ENCODE measurements at places on chromosomes 1 and 21.

DNA sequence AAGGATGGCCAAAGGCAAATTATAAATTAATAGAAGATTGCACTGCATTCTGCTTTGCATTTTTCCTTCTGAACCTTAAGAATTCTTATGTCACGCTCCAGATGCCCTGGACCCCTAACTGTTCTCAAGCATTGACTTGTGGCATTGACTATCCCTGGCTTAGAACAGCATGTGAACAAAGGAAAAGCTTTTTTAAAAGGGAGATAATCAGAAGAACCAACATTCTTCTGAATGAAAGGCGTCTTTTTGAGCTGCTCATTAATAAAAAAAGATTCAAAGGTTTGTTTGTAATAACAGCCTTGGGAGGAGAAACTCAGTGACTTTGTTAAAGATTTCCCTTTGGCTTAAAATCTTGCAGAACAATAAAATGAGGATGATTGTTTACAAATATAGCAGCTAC, 105.5 kb downstream of the TNNI3K start:
- DNase-seq, result no peak

DNA sequence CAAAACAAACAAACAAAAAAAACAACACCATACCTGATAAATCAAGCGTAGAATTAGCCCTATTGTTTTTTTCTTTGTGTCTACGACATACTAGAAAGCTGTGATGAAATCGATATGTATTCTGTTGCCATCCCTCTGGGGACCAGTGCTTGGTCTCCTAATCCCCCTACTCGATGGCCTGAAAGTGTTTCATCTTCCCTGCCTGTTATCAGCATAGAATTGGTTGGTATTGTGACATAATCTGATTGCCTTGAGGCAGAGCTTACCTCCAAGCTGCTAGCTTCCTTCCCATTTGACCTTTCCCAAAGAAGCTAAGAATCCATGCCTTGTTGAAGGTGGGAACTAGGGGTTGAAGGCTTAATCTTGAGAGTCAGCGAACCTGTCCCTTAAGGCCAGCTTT, 40.7 kb upstream of the PIGV start:
- DNase-seq, result no peak

GRCh38 chr1:201171063-201172036, 17.1 kb upstream of the TMEM9 start:
- DNase-seq, result no peak

DNA sequence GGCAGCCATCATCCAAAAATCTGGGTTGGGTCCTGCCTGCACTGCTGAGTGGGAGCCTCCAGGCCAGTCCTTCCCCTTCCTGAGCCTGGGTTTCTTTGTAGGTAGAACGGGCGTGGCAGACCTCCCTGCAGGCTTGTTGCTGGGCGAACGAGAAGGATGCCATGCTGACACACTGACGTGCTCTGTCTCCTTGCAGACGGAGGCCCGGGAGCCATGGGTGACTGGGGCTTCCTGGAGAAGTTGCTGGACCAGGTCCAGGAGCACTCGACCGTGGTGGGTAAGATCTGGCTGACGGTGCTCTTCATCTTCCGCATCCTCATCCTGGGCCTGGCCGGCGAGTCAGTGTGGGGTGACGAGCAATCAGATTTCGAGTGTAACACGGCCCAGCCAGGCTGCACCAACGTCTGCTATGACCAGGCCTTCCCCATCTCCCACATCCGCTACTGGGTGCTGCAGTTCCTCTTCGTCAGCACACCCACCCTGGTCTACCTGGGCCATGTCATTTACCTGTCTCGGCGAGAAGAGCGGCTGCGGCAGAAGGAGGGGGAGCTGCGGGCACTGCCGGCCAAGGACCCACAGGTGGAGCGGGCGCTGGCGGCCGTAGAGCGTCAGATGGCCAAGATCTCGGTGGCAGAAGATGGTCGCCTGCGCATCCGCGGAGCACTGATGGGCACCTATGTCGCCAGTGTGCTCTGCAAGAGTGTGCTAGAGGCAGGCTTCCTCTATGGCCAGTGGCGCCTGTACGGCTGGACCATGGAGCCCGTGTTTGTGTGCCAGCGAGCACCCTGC, 1.4 kb downstream of the GJA4 start:
- no peak for DNase-seq

GRCh38 chr1:91851130-91852010, 34.6 kb downstream of the TGFBR3 start:
- no peak for DNase-seq

DNA sequence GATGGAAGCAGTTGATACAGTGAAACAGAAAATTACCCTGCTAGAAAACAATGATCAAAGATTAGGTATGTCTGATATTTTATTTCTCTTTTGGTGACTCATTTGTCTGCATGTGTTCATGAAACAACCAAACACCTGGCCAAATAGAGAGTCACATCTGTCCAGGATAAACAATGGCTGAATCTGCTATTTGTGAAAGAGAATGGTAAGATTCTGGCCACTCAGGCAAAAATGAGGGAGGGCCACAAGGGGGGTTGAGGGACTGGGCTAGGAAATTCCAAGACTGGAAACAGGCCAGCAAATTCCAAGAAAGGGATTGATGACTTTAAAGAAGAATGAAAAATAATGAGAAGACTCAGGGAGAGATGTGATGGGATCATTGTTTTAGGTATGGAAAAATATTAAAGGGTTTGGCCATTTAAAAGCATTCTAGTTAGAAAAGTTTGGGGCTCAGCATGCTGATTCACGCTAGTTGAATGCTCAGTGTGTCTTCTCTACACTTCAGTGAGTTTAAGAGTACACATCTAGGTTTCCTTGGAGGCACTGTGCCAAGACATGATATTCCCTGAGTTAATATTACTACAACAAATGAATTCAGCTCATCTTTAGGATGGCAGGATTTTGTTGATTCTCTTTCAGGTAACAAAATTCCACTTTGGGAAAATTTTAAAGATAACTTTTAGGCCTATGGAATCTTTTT, 44.9 kb downstream of the TRAF5 start:
- no peak for DNase-seq

DNA sequence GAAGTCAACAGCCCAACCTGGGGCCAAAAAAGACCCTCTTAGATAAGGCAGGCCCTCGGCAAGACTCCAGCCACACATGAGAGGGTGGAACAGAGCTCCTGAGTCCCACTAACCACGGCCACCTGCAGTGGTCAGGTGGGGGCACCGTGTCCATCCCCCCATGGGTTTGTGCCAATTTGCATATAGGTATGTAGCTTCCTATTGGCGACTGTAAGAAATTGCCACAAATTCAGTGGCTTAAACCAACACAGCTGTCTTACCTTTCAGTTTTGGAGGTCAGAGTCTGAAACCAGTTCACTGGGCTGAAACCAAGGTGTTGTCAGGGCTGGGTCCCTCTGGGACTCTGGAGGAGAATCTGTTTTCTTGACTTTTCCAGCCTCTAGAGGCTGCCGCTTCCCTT, 59.3 kb downstream of the COL18A1 start:
- no peak for DNase-seq

DNA sequence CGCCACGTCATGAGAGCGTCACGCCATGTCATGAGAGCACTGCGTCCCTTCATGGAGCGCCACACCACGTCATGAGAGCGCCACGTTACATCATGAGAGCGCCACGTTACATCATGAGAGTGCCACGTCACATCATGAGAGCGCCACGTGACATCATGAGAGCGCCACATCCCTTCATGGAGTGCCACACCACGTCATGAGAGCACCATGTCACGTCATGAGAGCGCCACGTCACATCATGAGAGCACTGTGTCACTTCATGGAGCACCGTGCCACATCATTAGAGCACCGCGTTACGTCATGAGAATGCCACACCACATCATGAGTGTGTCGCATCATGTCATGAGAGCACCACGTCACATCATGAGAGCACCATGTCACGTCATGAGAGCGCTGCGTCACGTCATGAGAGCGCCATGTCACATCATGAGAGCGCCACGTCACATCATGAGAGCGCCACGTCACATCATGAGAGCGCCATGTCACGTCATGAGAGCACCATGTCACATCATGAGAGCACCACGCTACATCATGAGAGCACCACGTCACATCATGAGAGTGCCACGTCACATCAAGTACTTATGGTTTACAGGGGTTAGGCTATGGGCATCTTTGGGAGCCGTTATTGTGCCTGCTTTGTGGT, 9.8 kb upstream of the NLRP3 start:
- DNase-seq, result no peak

GRCh38 chr1:156862997-156863599, 2.4 kb downstream of the NTRK1 start:
- no peak for DNase-seq

DNA sequence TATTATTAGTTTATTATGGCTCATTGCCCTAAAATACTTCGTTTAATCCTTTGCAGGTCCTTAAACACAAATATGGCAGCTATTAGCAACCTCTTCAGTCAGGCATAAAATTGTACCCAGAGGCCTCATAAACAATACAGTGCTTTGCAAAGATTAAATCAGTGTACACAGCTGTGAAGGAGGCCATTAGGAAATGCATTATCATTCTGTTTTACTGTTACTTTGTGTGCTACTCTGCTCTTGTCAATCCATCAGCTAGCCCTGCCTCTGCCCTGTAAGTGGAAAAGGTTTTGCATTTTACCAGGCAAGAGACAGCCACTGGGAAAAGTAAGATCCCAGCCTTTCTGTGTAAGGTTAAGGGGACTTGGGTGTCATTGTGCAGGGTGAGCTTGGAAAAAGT, 415.7 kb upstream of the DAB1 start:
- DNase-seq, result no peak

GRCh38 chr21:39182016-39182415, 1.2 kb downstream of the PSMG1 start:
- DNase-seq, result no peak

DNA sequence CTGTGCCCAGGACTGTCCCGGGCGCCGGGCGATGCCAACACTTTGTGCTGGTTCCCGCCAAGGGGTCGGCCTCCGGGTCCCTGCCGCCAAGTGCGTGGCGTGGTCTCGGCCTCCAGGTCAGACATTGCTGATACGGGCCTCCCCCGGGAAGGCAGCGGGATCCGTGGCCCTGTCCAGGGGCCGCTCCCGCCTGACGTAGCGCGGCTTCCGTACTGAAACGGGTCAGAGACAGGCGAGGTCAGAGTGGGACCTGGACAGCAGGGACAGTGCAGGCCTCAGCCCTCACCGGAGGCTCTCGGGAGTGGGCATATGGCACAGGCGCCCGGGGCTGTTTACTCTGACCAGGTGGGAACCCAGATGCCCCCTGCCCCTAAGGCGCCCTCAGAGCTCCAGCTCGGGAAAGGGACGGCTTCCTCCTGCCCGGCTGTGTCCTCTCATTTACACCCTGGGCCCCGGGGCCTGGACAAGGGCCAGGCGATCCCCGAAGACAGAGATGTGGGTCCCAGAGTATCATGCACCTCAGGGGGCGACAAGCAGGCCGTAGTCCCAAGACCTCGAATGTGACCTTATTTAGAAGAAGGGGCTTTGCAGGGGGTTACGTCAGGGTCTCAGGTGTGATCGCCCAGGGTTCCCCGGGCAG, 8.8 kb upstream of the RNF223 start:
- no peak for DNase-seq
